ENCODE measurements at places on chromosomes 11 and 22. TPM values are rescaled to one million over a fixed set of nuclear protein-coding genes. Genes with fewer than 3 reads are reported as not detected.
A peak's percentile ranks its signal among the peaks of the same experiment; 100 is the strongest.

DNA sequence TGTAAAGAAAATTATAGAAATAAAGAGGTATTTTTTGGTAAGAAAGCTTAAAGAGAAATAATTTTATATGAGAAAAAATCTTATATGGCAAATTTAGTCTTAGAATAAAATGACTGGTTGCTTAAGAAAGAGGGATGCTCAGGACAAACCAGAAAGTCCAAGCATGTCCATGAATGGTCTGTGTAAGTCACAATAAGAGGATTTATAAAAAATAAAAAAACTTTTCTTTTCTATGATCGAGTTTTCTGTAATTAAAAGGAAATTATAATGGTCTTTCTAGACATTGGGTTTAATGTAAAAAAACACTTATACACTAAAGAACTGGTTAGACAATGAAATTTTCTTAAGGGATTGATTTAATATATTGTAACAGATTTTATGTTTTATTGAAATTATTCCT, 819.6 kb downstream of the TBC1D22A start:
- no peak overlapping the region for H3K27ac ChIP-seq
- H3K4me3 ChIP-seq, result no peak overlapping the region
- no peaks in the 10 kb centered on the region for H3K36me3 ChIP-seq
- H3K4me1 ChIP-seq, result no peaks in the 10 kb centered on the region
- H3K27me3 ChIP-seq, result no peaks in the 10 kb centered on the region

DNA sequence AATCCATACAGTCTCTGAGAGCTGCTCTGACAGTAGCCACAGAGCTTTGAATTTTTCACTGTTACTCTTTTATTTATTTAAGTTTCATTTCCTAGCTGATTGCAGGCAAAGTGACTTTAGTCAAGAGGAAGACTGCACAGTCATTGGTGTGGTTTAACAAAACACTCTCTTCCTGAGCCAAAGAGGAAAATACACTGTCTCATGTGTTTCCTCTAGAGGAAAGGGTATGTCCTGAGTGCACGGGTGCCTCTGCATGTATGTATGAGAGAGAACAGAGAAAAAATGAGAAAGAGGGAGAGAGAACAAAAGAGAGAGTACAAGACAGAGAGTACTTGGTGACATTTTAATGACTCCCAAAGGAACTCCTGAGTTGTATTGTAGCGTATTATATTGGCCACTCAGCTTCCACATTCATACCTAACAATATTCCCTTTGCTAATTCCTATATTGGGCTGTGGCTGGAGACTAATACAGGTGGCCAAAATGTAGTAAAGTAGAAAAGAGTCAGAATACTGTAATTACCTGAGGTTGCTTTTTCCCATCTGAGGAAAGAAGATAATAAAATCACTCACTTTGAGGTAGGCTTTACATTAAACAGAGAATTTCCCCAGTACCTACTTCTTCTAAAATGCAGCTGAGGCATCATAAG, at the start of gene OR4D9:
OR4D9 (plus strand) TSS at position 599 of the 649 bp plus-strand sequence. CDS start 3,374 bp downstream, outside the sequence.
- H3K27ac ChIP-seq, result no peak within 1 kb of the TSS
- peak within 1 kb of the TSS; percentile 10 for H3K4me3 ChIP-seq
- no peaks in the 10 kb centered on the region for H3K27me3 ChIP-seq
- no peaks in the 10 kb centered on the region for H3K36me3 ChIP-seq
- H3K4me1 ChIP-seq, result peaks cover 18% of the 10 kb centered on the region
- no peak for DNase-seq

- H3K36me3 ChIP-seq, result no peaks in the 10 kb centered on the region
- no peak for DNase-seq
- no peaks in the 10 kb centered on the region for H3K4me1 ChIP-seq
Observed at GRCh38 chr11:71086687-71087258, 165.6 kb downstream of the SHANK2 start.

DNA sequence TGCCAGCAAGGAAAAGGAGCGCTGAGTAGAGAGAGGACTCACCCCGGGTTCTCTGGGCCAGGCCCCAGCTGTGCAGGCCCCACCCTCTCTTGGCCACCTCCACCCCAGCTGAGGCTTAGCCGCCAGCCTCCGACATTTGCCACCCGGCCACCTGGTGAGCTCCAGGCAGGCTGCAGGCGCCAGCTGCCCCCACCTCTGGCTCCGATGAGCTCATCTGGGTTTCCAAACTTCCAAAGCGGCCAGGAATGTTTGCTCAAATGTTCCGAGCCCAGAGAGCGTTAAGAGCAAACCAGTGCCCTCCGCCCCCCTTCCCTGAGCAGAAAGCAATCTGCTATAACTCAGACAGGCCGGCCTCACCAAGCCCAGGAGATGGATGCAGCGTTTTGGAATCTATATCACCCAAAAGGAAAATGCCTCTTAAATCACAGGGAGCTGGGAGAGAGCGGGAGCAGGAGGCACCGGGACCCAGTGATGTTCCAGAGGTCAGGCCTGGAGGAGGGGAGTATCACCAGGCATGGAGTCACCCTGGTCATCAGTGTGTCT, 9.1 kb upstream of the MN1 start:
- no peaks in the 10 kb centered on the region for H3K27me3 ChIP-seq
- H3K4me3 ChIP-seq, result no peak overlapping the region
- no peak for DNase-seq
- H3K36me3 ChIP-seq, result no peaks in the 10 kb centered on the region
- no peak overlapping the region for H3K27ac ChIP-seq

DNA sequence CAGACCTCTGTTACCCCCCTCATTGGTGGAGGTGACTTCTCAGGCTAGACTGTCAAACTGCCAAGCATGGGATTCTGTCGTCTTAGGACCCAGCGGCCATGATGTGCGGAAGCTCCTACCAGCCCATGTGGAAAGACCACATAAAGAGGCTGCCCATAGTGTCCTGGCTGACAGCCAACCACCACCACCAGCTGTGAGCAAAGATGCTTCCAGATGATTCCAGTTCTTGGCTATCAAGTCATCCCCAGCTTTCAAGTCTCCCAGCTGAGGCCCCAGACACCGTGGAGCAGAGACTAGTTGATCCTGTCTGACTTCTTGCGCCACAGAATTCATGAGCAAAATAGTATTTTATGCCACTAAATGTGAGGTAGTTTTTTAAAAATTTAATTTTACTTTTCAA, 32.9 kb downstream of the SCUBE1 start:
- no peaks in the 10 kb centered on the region for H3K4me1 ChIP-seq
- H3K4me3 ChIP-seq, result no peak overlapping the region
- no peaks in the 10 kb centered on the region for H3K36me3 ChIP-seq

GRCh38 chr11:94638301-94638901, 71.2 kb downstream of the PIWIL4 start:
- H3K27me3 ChIP-seq, result no peaks in the 10 kb centered on the region
- DNase-seq, result no peak
- H3K4me1 ChIP-seq, result no peaks in the 10 kb centered on the region

- peak overlapping the region; percentile 99 for H3K4me3 ChIP-seq
- H3K36me3 ChIP-seq, result peaks cover 30% of the 10 kb centered on the region
- H3K4me1 ChIP-seq, result peaks cover 7% of the 10 kb centered on the region
- no peaks in the 10 kb centered on the region for H3K27me3 ChIP-seq
- H3K27ac ChIP-seq, result peak overlapping the region; percentile 89
- no peak for DNase-seq
Observed at GRCh38 chr22:21628386-21629254, 1.2 kb downstream of the YDJC start.

DNA sequence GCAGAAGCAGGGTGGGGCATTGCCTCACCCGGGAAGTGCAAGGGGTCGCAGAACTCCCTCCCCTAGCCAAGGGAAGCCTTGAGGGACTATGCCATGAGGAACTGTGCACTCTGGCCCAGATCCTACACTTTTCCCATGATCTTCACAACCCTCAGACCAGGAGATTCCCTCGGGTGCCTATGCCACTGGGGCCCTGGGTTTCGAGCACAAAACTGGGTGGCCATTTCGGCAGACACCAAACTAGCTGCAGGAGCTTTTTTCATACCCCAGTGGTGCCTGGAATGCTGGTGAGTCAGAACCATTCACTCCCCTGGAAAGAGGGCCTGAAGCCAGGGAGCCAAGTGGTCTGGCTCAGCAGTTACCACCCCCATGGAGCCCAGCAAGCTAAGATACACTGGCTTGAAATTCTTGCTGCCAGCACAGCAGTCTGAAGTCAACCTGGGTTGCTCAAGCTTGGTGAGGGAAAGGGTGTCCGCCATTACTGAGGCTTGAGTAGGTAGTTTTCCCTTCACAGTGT, 573.7 kb upstream of the ANO3 start:
- H3K4me3 ChIP-seq, result no peak overlapping the region
- H3K27me3 ChIP-seq, result no peaks in the 10 kb centered on the region
- no peak for DNase-seq
- no peak overlapping the region for H3K27ac ChIP-seq

- H3K4me1 ChIP-seq, result peaks cover 24% of the 10 kb centered on the region
- H3K27ac ChIP-seq, result no peak overlapping the region
- H3K36me3 ChIP-seq, result no peaks in the 10 kb centered on the region
- no peak overlapping the region for H3K4me3 ChIP-seq
- H3K27me3 ChIP-seq, result no peaks in the 10 kb centered on the region
Observed at GRCh38 chr22:20159076-20159475, 8.2 kb upstream of the CCDC188 start.

- H3K4me1 ChIP-seq, result no peaks in the 10 kb centered on the region
- H3K36me3 ChIP-seq, result no peaks in the 10 kb centered on the region
- DNase-seq, result no peak
- H3K4me3 ChIP-seq, result no peak overlapping the region
Observed at GRCh38 chr11:119608781-119609180, 120.2 kb downstream of the NECTIN1 start.

DNA sequence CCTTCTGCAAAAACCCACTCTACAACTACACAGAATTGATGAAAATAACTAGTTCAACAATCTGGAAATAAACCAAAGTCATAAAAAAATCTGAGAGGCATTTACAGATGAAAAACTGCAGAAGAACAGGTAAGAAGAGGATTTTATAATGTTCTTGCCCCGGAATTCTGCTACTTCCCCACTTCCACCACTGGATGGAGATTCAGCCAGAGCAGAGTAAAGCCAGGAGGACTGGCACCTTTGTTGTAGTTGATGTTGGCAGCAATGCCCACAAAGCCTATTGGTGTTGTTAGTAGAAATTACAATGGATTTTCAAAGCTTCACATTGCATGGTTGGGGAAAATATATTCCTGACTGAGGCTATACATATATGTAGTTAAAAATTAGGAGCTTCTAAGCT, 640.2 kb downstream of the LRRC4C start:
- no peaks in the 10 kb centered on the region for H3K27me3 ChIP-seq
- no peak overlapping the region for H3K27ac ChIP-seq
- no peak overlapping the region for H3K4me3 ChIP-seq
- H3K4me1 ChIP-seq, result no peaks in the 10 kb centered on the region
- H3K36me3 ChIP-seq, result no peaks in the 10 kb centered on the region

The SORL1 gene
- total RNA-seq, result 422 TPM

The PATE2 gene
- total RNA-seq, result not detected

The MAJIN gene
- total RNA-seq, result 0.89 TPM

The SHANK3 gene
- total RNA-seq, result 0.28 TPM

Measured in T-cell (primary cell).